ENCODE measurements at places on chromosomes 6 and 20.

- DNase-seq: no peak
Measured at GRCh38 chr6:26019261-26019830, 56.7 kb downstream of the TRIM38 start.

DNA sequence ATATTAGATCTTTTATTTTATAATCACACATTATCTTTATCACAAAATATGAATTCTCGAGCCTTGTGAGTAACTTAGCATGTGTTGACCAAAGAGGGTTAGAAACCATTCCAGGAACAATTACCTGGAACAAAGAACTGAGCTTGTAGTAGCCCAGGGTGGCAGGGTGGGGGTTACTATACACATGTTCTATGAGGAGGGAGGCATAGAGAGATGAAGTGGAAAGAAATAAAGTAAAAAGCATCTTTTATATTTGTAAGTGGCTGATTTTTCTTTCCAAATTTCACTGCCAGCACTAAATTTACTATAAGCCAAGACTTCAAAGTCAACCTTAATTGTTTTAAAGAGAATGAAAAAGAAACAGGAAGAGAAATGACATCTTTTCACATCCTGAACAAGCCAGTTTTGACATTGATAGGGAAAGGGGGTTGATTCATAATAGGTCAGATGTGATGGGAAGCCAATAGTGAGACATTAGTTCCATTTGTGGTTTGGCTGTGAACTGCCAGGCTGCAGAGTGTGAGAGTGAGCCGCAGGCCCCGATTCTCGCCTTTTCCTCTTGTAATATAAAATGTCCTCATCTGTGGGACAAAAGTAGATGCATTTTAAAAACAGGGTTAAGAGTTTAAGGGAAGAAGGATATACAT lies 52.7 kb upstream of the MYB start:
- DNase-seq: peak; percentile 55

DNA sequence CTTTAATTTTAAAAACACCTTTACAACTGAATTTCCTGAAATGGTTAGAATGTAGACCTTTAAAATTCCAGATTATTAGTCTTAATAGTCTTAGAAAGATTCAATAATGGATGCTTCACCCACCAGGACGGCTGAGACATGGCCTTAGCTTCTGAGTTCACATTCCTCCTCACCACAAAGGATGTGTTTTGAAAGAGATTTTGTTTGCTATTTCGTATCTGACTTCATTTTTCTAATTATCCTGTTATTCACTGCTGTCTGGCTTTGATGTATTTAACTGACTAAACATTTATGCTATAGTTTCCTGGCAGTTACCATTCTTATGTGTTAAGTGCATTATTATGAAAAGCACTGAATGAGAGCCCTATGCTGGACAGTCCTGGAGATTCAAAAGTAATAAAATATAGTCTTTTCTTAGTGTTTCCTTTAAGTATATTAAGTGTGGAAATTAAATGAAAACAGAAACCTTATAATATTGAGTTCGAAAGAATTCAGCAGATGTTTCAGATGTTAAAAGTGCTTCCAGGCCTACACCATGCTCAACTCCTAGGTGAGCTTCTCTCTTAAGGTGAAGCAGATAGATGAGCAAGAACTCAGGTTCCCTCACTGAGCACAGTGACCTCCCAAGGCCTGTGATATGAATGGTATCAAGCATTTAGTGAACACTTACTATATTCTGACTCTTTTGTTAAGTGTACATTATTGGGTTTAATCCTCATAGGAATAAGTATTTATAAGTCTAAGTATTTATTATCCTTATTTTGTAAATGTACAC lies 40.3 kb downstream of the MAP3K4 start:
- DNase-seq: no peak

- no peak for DNase-seq
Measured at GRCh38 chr6:35161776-35162607, 20.9 kb upstream of the TCP11 start.

DNA sequence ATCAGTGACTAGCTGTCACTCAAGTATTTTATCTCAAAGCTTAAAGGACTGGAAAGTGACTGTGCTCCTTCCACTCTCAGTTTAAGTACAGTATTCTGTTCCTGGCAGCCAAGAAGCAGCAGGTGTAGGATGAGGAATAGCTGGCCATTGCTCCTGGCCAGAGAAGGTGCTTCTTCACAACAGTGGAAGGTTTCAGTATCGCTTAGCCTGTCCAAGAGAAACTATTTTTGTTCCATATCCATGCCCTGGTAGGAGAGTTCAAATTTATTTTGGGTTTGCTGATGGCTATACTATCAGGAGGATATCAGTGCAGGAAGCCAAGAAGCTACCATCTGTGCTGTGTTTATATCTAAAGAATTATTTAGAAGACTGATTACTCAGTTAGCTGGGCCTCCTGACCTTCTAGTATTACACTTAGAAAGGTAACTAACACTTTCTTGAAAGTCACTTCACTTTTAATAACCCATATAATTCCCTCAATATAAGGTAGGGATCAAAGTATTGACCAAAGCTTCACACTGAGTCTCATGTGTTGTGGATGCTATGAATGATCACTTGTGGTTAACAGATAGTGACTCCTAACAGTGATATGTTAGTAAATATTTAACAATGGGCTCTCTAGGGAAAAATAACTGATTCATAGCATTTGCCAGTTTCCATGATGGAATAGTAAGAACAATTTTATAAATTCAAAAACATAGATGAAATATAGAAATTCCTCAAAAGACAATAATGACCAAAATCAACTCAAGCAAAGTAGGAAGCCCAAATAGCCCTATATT lies 99.9 kb downstream of the AIG1 start:
- no peak for DNase-seq

- DNase-seq: no peak
Measured at GRCh38 chr6:43493833-43494232, 16.3 kb downstream of the LRRC73 start.

- DNase-seq: no peak
Measured at GRCh38 chr6:10403385-10404106, 11.3 kb downstream of the TFAP2A start.

DNA sequence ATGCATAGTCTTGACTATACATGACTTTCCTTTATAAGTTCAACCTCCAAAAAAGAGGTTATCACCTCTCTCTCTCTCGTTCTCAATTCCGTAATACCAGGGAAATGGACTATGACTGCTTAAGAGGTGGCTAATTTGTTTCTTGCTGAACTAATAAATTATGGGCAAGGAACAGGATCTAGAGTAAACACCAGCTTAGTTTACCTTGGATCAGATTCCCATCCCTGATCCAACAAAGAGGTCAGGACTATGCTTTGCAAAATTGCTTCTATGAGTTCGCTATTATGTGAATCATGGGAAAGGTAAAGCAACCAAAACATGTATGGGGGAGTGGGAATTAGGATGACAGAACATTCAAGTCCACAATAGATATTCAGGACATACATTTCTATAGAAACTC lies 630.7 kb downstream of the HACE1 start:
- DNase-seq: no peak

GRCh38 chr20:1033751-1034414 lies 31.8 kb upstream of the RSPO4 start:
- DNase-seq: peak; percentile 13

GRCh38 chr6:20722455-20722854 lies 188.2 kb downstream of the CDKAL1 start:
- no peak for DNase-seq

GRCh38 chr20:44832724-44833123 lies 22.4 kb upstream of the RIMS4 start:
- DNase-seq: no peak

GRCh38 chr6:113693851-113694250 lies 163.3 kb upstream of the MARCKS start:
- no peak for DNase-seq

DNA sequence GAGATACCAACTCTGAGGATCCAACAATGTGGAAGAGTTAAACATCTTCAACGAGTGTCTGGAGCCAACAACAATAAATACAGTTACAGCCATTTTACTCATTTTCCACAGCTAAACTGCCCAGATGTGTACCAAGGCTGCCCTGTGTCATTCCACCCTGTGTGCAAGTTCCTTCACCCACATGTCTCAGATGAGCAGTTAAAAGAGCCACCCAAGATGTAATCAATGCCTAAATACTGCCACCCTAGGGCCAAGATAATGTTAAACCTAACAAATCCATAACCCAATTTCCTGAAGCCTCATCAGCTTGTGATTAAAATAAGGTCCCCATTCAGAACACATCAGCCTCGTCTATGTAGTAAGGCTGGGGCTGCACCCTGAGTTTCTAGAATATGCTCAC lies 59.9 kb downstream of the GMDS start:
- no peak for DNase-seq

- no peak for DNase-seq
Measured at GRCh38 chr20:19600042-19600441, 158.0 kb upstream of the RIN2 start.

- no peak for DNase-seq
Measured at GRCh38 chr20:41631826-41632225, 13.6 kb upstream of the CHD6 start.

GRCh38 chr20:4040283-4041179 lies 25.2 kb upstream of the RNF24 start:
- no peak for DNase-seq

GRCh38 chr6:113403966-113404595 lies 453.1 kb upstream of the MARCKS start:
- no peak for DNase-seq

DNA sequence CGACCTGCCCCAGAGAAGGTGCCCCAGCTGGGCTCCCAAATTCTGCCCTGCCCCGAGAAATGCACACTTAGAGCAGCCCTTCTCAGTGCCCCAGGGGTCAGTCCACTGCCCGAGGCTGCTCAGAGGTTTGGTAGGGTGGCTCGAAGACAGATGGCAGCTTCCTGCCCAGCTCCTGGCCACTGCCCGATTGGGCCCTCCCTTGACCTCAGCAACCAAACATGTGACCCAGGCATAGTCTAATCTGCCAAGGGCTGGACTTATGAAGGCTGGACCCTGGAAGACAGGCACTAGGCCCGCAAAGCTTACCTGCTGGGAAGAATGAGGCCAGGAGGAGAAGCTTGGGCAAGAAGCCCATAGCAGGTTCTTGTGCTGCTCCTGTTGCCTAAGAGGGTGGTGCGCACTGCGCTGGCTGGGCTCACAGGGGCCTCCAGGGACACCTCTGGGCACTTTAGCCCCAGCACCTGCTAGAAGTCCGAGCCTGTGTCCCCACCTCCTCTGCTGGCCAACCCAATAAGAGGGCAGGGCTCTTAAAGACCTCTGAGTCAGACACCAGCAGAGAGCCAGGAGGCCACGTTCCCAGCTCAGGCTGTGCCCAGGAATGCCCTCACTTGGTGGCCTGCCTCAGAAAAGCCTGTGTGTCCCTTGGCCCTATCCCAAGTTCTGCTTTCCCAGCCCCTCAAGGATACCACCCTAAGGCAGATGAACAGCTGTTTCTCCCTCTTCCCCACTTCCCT lies 5.5 kb downstream of the SIGLEC1 start:
- DNase-seq: no peak

DNA sequence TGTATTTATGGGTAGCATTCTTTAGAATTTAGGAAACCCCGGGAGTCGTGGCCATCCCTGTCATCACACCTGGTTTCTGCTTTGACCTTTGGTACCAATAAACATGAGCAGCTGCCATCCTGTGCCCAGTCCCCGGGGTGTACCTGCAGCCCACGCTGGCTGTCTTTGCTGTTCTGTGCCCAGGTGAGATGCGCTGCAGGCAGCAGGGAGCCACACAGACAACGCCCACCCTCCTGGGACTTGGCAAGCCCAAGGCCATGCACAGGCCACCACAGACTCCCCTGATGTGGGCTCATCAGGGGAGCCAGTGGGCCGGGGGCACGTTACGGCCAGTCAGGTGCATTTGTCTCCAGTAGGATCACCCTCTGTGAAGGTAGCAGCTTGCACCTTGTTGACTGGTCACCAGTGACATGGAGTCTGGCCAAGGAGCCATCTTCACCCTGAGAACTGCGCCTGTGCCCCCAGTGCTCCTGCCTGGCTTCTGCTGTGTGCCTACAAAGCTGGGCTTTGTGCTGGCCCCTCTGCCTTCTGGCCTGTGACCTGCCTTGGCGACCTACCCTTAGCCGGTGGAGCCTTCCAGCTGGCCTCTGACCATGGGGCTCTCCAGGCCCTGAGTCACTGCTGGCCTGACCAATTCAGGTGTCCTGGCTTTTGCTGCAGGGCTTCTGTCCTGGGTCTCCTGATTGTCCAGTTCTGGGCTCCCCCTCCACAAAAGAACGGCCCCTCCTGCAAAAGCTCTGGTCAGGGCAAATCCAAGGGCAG lies 14.2 kb upstream of the UNC93A start:
- DNase-seq: no peak

- DNase-seq: no peak
Measured at GRCh38 chr6:150229436-150230163, 86.8 kb downstream of the PPP1R14C start.

- no peak for DNase-seq
Measured at GRCh38 chr6:14499841-14500240, 382.3 kb downstream of the CD83 start.

DNA sequence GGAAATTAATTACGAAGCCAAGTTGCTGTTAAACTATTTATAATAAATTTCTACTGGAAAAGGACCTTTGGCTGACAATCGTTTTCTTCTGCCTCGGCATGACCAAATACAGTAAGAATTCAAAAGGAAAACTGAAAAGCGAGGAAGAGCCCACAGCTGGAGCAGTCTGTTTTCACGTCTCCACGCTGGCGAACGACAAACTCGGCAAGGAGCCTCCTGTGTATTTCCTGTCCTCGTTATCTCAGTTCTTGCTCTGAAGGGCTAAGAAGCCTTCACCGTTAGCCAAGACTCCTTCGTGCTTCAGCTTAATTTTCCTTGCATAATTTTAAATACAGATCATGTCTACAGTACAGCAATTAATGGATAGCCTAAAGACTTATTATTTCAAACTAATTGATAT lies 214.3 kb upstream of the PLCB4 start:
- DNase-seq: no peak

- no peak for DNase-seq
Measured at GRCh38 chr6:141729146-141729545, 403.6 kb upstream of the GJE1 start.

GRCh38 chr20:10510216-10510615 lies 75.1 kb downstream of the SLX4IP start:
- DNase-seq: no peak

- no peak for DNase-seq
Measured at GRCh38 chr20:44542890-44543289, 21.0 kb upstream of the SERINC3 start.

GRCh38 chr6:56842686-56843475 lies 112.0 kb upstream of the BEND6 start:
- peak; percentile 69 for DNase-seq

- no peak for DNase-seq
Measured at GRCh38 chr6:54248994-54249393, 59.2 kb upstream of the TINAG start.

- DNase-seq: no peak
Measured at GRCh38 chr6:146670161-146670560, 71.4 kb downstream of the ADGB start.

GRCh38 chr20:312067-312466 lies 13.3 kb upstream of the SOX12 start:
- DNase-seq: no peak

- no peak for DNase-seq
Measured at GRCh38 chr6:55777469-55777868, 97.9 kb downstream of the BMP5 start.

GRCh38 chr20:1888796-1889463 lies 6.3 kb upstream of the SIRPA start:
- no peak for DNase-seq

Measured in GM06990 (cell line).